ENCODE measurements at places on chromosomes 6 and 20.
A peak's percentile ranks its signal among the peaks of the same experiment; 100 is the strongest.

GRCh38 chr6:166504100-166504499 is 82.4 kb downstream of the RAMACL start:
- DNase-seq: no peak

DNA sequence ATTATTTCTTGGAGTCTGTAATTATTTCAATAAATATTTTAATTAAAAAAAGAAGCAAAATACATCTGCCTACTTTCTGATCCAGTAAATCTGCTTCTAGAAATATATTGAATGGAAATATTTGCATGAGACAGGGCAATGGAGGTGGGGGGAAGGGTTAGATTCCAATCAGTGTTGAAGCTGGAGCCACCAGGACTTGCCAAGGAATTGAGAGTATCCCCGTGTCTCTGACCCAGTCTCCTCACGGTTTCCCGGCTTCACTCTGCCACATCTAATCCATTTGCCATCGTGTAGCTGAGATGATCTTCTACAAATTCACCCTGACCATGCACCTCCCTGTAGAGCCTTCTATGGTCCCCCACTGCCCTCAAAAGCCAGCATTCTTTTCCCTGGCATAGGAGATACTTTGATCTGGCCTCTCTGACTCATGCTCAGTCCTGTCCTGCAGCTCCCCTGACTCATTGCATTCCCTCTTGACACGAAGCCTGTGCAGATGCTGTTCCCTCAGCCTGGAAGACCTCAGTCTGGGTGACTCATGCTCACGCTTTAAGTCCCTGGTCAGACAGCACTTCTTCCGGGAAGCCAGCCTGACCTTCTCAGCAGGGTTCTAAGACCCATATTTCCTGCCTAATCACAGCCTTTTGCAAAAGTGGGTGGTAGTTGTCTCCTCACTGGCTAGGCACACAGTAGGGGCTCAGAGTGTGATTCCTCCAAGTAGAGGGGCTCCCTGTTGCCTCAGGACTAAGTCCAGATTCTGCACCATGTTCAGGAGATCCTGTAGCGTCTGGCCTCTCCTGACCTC is 23.0 kb upstream of the FKBP1A start:
- DNase-seq: peak; percentile 92

DNA sequence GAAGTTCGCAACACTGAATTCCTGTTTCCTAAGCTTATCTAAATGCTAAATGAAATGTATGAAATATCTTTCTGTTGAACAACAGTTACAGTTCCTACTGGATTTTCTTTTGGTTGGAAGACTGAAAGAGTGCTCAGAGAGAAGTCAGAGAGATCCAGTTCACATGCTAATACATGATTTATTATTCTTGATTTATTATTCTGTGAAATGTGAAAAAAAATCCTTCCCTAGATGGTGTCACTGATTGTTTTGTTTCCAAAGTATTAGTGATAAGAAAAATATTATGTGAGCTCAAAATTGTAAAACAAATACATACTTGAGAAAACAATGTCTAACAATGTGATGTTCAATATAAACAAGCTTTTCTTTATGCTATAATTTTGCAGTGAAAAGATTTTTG is 42.1 kb downstream of the ADGRG6 start:
- no peak for DNase-seq

DNA sequence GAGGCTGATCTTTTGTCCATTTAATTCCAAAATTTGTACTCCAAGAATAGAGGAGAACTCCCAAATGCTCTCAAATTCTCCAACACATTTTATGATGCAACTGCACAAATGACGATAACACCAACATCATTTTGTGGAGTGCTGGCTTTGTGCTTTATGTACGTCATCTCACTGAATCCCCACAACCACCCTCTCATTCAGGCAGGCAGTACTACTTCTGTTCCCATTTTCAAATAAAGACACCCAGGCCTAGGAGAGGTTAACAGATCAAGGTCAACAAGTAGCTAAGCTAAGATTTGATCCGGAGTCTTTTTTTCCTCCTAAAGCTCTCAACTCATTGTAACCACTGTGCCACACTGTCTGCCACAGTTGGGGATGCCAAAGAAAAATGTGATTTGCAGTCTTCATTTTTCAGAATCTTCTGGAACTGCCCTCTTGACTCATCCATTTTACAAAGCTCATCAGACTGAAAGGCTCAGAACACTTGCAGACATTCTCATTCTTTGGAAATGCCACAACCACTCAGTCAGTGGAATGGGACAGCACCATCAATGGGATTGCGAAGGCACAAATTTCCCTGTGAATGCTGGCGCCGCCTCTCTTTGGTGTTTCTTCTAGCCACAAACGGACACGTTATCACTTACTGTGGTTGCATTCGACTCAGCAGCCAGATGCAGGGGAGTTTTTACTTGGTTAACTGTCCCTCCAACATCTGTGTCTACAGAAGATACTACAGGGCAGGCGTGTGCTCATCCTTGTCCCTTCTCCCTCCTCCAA is 184.4 kb downstream of the GJA10 start:
- DNase-seq: no peak

DNA sequence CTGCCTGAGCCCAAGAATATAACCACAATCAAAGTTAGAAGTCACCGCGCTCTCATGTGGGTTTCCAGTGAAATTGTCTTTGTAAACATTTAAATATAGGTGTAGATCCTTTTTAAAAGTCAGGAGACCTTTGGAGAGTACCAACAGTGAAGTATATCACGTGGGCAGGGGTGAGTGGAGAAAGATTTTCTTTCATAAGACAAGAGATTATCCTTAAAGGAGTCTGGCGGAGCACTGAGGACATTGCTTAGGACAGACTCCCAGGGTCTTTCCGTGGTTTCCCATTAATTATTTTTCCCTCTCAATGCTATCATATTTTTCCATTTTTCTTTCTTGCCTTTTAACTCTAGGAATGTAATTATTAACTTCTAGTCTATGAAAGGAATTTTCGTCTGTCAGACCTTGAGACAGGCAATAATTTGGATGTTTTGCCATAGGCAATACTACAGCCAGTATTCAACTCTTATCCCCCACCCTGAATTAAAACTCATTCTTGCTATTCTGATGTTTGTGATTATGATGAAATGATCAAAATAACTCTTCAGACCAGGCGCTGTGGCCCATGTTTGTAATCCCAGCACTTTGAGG is 31.4 kb downstream of the DCBLD1 start:
- no peak for DNase-seq

DNA sequence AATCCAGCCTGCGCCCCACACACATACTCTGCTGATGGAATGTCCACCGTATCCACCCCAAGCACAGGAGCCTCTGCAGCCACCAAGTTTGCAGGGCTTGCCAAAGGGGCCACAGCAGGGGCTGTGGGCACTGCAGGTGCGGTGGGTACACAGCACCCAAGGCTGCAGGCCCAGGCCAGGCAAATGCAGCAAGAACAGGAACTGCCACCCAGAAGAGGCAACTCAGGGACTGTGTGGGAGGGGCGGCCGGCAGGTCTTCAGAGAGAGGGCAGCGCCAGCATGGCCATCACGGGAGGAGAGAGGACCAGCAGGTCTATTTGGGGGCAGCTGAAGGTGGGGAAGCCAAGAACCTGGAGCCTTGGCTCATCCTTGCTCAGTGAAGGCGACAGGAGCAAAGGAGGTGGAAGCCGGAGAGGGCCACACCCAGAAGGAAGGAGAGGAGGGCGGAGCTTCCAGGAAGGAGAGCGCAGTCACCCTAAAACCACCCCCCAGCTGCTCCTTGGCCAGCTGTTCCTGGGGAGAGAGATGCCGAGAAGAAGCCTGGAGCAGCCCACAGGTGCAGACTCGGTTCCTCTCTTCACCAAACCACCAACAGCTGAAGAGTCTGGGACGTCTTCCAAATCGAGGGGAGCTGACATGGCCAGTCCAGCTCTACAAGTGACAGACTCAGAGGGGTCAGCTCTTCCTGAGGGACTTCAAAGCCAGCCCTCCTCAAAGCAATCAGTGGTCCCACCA is 265.1 kb upstream of the CDYL start:
- DNase-seq: no peak

GRCh38 chr20:17024513-17025119 is 202.2 kb upstream of the PCSK2 start:
- no peak for DNase-seq

Data from HTR-8/SVneo (cell line).